ENCODE measurements at places on chromosomes 1 and 21. TPM values are rescaled to one million over a fixed set of nuclear protein-coding genes. Genes with fewer than 3 reads are reported as not detected.

DNA sequence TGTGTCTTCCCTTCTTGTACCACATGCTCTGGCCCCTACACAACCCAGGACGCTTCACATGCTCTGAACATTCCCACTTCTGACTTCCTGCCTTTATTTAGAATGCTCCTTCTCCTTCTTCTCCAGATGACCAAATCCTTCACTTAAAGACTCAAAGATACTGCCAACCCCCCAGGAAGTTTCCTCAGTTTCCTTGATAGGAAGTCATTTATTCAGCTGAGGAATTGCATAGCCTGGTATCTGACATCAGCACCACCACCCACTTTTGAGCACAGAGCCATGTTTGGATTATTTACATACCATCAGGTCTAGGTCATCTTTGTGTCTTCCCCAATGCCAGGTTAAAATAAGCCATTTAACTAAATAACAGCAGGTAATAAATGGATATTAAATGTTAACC, 42.4 kb downstream of the GFI1 start:
- DNase-seq, result no peak

- no peak for DNase-seq
Observed at GRCh38 chr1:159428536-159428935, 3.5 kb upstream of the OR10J4 start.

DNA sequence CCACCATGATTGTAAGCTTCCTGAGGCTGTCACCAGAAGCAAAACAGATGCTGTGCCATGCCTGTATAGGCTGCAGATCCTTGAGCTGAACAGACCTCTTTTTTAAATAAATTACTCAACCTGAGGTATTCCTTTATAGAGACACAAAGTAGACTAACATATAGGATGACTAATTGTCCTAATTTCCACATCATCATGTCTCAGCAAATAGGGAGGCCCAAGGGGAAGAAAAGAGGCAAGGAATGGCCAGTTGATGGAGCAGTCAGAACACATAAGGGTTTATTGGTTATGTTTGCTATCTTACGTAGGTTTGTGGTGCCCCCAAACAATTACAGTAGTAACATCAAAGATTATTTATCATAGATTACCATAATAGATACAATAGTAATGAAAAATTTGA, 126.2 kb downstream of the RASAL2 start:
- DNase-seq, result no peak

DNA sequence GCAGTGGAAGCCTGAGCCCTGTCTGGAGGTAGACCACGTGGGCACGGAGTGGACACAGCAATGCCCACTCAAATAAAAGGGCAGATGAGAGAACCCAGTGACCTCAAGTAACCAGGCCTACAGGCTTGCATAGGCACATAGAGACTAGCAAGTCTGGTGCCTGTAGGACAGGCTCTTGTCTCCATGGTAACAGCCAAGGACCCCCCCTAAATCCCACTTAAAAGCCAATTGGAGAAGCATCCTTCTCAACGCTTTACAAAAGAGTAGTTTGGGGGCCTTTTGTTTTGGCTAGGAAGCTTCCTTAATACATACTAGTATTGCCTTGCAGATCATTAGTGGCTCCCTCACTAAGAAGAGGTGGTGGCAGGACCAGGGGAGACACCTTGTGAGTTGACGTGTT, 63.9 kb downstream of the VWA5B1 start:
- no peak for DNase-seq

GRCh38 chr1:94962409-94963265, 35.7 kb upstream of the CNN3 start:
- no peak for DNase-seq

GRCh38 chr1:209248649-209249279, 334.8 kb upstream of the CAMK1G start:
- peak; percentile 34 for DNase-seq

DNA sequence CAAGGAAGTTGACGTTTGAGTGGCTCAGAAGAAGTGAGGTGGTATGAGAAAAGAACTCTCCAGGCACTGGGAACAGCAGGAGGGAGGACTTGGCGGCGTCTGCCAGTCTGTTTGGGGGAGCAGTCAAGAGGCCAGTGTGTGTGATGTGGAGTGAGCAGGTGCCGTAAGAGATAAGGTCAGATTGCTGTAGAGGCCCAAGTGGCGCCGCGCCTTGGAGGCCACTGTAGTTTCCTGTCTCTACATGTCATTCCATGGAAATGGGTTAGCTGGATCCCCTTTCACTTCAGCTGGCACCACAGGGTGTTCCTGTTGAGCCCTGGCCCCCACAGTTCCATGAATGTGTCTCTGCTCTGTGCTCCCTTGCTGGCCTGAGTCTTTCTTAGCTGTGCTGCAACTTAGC, 35.5 kb upstream of the PTPRF start:
- no peak for DNase-seq

DNA sequence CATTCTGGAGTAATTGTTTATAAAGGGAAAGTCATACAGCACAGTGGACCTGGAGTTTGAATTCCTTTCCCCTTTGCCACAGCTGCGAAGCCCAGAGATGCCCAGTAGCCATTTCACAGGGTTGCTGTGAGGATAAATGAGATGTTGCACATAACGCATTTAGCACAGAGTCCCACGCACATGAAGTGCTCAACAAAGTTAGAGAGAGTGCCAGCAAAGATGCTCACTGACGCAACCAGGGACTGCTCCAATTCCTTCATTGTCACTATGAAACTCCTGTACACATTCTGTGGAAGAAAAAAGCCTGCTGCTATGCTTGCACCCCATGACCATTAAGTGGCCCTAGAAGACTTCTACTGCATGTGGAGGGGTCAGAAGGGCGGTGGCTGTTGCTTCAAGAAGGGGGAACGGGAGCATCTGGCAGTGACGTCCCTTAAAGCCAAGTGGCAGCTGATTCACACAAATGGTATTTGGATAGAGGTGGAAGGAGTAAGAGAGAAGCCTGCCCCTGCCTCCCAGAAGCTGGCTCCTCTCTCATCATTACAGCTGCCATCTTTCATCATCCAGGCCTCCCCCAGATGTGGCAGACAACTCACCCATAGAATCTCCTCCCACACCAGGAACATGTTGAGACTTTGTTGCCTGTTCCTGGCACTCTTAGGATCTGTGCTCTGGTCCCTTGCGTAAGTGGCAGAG, 26.5 kb upstream of the VAV3 start:
- DNase-seq, result no peak

DNA sequence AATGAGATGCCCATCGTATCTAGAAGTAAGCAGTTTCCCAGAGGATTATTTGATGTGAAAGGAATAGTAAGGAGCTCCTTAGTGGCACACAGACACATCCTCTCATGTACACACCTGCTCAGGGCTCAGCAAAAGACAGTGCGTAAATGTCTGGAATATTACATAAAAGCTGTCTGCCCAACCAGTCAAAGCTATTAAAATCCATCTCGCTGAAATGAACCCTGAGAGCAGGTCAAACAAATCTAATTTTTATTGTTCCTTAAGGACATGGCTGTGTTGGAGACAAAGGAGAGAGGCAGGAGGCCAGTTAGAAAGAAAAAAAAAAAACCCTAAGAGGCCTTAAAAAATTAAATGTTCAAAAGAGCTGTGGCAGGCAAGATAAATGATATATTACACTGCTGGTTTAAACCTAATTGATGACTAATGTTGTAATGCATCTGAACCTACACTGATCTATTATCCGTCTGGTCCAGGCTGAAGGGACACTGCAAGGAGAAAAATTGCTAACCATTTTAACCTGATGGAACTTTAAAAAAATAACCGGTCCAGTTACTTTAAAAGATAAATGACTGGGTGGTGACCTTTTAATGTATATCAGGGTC, 58.5 kb upstream of the FGGY start:
- no peak for DNase-seq

DNA sequence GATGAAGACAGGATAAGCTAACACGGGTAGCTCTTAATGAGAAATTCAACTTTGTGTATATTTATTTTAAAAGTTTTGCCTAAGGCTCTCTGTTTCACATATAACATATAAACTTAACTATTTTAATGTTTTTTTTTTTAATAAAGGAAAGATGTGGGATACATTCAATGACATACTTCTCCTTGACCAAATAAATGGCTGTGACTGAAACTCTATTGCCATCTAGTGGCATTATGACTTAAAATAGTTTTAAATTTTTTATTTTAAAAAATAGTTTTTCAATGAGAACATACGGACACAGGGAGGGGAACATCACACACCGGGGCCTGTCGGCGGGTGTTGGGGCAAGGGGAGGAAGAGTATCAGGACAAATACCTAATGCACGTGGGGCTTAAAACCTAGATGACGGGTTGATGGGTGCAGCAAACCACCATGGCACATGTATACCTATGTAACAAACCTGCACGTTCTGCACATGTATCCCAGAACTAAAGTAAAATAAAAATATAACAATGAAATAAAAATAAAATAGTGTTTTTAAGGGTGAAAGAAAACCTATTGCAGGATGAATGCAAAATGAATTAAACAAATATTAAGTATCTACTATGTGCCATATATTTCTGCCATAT, 83.4 kb downstream of the LYST start:
- DNase-seq, result peak; percentile 10

DNA sequence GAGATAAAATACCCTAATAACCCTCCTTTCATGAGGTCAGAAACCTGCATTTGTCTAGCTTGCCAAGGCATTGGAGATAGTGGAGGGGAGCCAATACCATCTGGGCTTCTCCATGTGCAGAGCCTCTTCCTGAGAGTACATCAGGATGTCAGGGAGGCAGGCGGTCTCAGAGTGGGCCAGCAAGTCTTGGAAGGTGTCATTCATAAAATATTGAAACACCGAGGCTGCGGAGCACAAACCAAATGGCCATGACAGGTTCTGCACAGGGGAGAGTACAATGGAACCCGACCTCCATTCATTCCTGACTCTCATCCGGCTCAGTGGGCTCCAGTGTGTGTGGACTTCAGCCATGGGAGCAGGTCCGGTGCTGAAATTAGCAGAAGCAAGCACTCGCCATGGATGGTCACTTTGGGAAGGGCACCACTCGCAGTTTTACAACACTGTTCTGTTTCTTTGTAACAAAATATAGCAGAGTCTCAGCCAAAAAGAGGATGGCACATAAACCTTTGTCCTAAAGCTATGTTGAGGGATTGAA, 446.6 kb downstream of the SIPA1L2 start:
- DNase-seq, result no peak

- DNase-seq, result no peak
Observed at GRCh38 chr1:3525551-3526482, 71.4 kb downstream of the ARHGEF16 start.

DNA sequence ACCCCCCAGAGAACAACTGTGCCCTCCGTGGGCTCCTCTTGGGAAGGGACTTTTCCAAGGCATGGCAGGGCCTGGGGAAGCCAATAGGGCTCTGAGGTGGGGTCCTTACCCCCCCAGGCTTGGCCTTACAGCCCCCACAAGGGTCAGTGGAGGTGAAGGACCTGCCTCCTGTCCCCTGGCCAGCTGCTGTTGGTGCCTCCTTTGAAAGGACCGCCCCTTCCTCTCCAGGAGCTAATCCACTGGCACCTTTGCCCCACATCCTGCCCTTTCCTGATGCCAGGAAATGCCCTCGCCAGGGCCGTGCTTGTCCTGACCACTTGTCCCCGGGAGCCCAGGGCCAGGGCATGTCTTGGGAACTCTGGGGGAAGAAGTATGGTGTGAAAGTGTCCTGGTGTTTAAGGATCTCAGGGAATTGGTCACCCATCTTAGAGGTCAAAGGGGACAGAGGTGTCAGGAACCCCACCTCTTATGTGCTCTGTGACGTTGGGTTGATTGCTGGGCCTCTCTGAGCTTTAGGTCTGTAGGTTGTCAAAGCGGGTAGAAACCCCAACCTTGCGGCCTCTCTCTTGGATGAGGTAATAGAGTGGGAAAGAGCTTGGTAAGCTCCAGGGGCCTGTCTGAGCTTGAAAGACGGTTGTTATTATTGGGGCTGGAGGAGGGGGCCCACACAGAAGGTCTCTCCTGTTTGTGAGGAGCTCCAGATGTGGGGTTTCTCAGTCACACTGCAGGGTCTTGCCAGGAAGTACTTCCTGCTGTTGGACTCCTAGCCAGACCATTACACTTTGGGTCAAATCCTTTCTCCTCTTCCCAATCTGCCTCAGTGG, 2.8 kb downstream of the KCNQ4 start:
- no peak for DNase-seq

DNA sequence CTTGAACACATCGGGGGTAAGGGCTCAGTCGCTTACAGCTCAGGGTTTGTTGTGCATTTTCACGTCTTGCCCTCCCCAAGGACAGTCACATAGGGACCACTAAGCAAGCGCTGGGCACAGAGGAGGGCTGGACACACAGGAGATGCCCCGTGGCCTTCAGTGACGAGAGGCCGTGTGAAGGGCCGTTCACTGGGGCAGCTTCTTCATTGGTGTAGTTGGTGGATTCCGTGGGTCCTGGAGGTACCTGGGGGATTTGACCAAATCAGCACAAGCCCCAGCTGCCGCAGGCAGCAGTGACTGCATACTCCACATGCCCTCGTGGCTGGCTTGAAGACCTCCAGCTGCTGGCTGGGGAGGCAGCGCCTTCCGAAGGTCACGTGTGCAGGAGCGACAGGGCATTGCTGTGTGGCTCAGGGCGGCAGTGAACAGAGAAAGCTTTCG, 100.8 kb upstream of the C1orf174 start:
- no peak for DNase-seq

The ATP5PF gene
- total RNA-seq, result 95.4 TPM

The OR14K1 gene
- not detected for total RNA-seq

The TNFRSF9 gene
- 6.7 TPM for total RNA-seq

The C4BPA gene
- not detected for total RNA-seq

The CAPN8 gene
- total RNA-seq, result not detected

The FAM177B gene
- total RNA-seq, result not detected

The LMX1A gene
- total RNA-seq, result not detected

The OR2T35 gene
- total RNA-seq, result not detected

The AZIN2 gene
- 5.1 TPM for total RNA-seq

The NTMT2 gene
- not detected for total RNA-seq
